ENCODE measurements at places on chromosomes 6 and 20.

DNA sequence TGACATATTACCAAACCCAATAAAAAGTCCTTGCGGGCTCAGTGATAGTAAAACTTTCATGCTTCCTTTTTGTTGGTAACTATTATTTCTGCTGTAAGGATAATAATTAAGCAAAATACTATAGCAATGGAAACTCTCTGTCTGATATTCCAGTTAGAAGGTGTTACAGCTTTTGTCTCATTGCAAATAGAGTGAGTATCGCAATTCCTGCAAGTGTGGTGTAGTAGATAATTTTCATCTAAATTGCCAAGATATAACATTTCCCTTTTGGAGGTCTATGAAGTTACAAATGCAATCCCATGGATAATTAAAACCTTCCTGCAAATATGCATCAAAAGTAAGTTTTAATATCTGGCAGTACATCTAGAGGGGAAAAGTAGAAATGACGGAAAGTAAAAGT is 88.7 kb upstream of the CD93 start:
- no peak for DNase-seq

- peak; percentile 57 for DNase-seq
Measured at GRCh38 chr6:84967389-84967788, 203.0 kb upstream of the TBX18 start.

GRCh38 chr20:57821935-57822334 is 112.1 kb upstream of the PMEPA1 start:
- no peak for DNase-seq

GRCh38 chr20:17655865-17656479 is 26.1 kb downstream of the RRBP1 start:
- no peak for DNase-seq

DNA sequence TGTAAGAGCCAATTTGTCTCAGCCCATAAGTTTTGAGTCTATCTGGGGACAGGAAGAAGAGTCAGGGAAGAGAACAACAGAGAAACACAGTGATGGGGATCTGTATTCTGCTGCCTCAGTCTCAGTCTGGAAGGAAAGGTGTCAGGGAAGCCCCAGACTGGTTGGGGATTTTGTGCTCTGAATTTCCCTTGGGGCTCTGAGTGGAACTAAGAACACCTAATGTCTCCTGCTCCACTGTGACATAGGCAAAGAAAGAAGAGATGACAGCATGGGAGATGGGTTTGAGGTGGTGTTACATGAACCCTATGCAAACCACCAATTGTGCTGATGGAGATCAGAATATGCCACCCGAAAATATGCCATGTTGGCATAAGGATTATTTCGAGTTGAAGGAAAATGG is 139.5 kb upstream of the MYLIP start:
- no peak for DNase-seq

DNA sequence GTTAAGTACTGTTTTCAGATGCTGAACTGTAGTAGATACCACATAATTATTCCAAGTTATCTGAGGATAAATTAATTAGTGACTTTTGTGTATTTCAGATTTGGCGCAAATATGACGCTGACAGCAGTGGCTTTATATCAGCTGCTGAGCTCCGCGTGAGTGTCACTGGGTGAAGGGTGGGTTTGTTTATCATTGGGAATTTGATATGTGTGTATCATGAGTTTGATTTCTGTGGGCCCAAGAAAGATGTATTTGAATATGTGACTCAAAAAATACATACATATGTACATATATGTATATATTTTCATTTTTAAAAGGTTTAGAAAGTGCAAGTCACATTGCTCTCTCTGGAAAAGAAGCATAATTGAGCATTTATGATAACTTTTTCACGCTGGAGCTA is 17.4 kb downstream of the SCGN start:
- peak; percentile 4 for DNase-seq

GRCh38 chr20:63379296-63379695 is 18.1 kb upstream of the CHRNA4 start:
- DNase-seq: no peak

DNA sequence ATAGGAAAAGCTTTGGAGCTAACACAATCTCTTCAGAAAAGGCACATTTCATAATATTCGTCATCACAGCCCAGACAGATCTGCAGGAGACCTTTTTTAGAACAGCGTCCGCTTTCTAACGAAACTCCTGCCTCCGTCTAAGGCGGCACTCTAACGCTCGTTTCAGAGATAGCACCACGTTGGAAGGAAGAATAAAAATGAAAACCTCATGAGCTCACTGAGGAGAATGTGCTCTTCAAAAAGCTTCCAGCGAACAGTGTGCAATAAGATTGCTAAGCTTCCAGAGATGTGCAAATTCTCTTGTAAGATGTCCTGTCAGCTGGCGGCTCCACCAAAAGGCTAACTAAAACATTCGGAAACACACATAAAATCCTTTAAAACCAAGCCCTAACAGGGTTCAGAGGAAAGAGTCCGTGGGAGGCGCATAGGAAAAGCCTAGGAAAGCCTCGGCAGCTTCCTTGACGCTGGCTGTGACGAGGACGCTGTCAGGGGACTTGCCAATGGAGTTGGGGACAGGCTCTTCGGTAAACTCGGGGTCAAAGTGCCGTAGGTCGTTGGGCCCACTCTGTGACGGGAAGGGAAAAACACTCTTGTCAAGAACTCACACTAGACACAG is 117.6 kb upstream of the SLC2A12 start:
- no peak for DNase-seq

DNA sequence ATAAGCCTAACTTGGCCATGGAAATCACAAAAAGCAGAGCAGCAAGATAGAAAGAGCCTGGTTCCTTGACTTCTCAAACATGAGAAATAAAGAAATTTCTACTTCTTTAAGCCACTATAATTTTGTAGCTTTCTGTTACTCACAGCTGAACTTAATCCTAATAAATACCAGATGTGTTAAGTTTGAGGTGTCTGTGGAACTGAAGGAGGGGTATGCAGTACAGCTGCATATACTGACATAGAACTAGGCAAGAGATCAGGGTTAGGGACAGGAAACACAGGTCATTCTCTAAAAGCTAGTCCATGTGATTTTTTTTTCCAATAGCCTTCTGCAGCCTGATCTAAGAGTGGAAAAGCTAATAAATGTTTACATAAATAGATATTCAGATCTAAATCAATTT is 123.9 kb downstream of the COL12A1 start:
- no peak for DNase-seq

GRCh38 chr20:48769069-48769983 is 58.5 kb downstream of the PREX1 start:
- DNase-seq: peak; percentile 39

GRCh38 chr6:280775-281468 is 11.4 kb upstream of the DUSP22 start:
- DNase-seq: no peak

GRCh38 chr20:48600470-48600945 is 227.3 kb downstream of the PREX1 start:
- DNase-seq: no peak

DNA sequence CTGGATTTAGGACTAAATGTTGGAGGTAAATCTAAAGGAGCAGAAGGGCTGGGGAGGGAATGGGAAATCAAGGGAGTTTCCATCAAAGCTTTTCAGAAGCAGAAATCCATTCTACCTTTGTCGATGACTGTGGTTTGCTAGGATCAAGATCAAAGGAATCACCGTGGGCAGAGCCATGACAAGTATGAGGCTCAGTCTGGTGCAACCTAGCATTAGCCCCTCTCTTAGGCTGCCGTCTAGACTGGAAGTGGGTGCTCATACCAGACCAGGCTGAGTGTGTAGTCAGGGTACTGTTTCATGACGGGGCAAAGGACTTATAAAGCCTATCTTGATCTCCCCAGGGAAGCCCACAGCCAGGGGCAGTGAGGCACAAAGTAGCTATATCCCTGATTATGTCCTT is 120.5 kb downstream of the BMP2 start:
- no peak for DNase-seq

- DNase-seq: no peak
Measured at GRCh38 chr6:150634176-150634963, 34.7 kb downstream of the PLEKHG1 start.

- DNase-seq: no peak
Measured at GRCh38 chr20:20547221-20547875, 165.1 kb downstream of the RALGAPA2 start.

DNA sequence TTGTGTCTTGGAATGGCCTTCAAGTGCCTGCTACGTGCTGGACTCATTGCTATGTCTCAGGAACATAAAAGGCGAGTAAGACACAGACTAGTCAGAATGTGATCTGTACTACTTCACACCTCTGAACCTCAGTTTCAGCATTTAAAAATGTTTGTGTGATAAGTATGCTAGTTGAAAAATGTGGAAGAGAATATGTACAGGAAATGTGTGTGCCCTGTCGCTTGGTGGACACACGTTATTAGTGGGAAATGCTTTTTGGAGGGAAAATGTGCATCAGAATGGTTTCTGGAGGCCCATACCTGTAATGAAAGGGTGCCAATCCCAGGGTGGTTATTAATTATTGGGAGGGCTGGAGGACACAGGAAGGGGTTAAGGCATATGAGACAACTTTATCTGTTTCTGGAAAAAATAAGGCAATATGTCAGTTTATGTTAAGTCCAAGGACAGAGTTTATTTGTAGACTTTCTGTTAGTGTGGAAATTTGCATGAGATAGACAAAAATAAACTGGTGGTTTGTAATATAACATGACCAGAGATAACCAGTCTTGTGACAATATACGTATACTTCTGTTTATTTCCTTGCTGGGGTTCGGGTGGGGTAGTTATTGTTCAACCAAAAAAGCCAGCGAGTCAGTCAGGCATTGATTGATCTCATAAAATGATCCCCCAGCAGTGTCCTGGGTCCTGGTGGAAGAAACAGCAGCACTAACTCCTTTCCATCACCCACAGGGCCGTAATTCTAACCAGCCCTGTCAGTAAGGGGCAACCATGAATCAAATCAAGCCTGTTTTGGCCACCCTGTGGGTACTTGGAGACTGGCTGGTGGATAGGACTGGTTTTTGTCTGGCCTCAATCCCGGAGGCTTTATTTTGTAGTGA is 117.9 kb downstream of the JARID2 start:
- no peak for DNase-seq

GRCh38 chr20:33554914-33555420 is 65.1 kb downstream of the CBFA2T2 start:
- DNase-seq: peak; percentile 97

- DNase-seq: no peak
Measured at GRCh38 chr6:118708744-118709143, 57.4 kb upstream of the CEP85L start.

DNA sequence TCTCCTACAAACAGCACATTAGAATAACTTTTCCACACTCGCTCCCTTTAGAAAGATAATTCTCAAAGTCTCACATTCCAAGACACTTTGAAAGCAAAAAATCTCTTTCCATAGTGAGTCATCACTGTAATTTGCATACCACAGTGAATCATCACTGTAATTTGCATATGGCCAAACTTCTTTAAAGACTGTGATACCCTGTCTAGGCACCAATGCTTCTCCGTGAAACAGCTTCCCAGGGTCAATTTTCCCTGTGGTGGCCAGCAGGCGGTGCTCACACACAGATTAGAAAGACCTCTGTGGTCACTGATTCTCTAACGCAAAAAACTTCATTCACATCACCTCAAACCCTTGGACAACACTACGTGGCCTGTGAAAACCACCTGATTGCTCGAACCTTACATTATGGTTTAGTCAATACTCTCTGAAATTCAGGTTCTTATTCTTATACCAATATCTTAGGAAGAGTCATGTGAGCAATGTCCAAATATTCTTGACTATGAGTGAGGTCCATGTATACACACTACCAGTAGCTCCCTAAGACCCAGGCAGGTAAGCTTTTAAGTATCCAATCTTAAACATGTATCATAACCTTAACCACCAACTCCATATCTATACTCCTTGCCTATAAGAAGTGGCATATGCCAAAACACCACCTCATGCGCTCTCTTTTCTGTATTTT is 78.5 kb upstream of the PHACTR1 start:
- peak; percentile 48 for DNase-seq

DNA sequence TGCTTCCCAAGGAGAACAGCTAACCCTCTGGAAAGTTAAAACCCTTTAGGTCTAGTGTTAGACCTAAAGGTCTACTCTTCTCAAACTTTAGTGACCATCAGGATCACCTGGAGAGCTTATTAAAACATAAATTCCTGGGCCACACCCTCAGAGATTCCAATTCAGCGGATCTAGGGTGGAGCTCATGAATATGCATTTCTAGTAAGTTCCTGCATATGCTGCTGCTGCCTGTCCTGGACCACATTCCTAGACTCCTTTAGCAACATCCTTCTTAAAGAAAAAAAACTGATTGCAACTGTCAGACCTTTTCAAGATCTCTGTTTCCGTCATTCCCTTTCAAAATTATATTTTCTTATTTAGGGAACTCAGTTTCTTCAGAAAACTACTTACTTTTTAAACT is 31.2 kb downstream of the SNAP25 start:
- DNase-seq: no peak

DNA sequence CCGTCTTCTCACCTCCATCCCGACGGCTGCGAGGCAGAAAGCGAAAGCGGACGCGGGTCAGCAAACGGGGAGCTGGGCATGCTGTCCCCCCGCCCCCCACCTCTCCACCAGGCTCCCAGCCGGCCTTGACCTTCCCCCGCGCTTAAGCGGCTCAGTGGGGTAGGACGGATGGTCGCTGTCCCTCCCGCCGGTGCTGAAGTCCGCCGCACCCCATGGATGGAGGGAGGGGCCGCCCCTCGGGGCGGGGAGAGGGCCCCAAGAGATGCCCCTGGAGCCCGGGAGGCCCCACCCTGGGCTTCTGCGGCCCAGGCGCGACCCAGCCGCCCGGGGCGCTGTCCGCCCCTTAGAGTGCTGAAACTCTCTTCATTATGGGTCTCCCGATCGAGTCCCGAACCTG is at the start of gene KCNB1:
Gene KCNB1 (minus strand): TSS at position 48 of the 397 bp plus-strand sequence. CDS start 188 bp downstream, outside the sequence.
- DNase-seq: no peak

- no peak for DNase-seq
Measured at GRCh38 chr6:131645846-131646245, 8.7 kb downstream of the ENPP3 start.

GRCh38 chr6:163288066-163288465 is 126.5 kb upstream of the QKI start:
- DNase-seq: no peak

- no peak for DNase-seq
Measured at GRCh38 chr6:38350942-38351341, 288.8 kb downstream of the BTBD9 start.

- no peak for DNase-seq
Measured at GRCh38 chr20:43658723-43659419, 8.0 kb upstream of the MYBL2 start.

DNA sequence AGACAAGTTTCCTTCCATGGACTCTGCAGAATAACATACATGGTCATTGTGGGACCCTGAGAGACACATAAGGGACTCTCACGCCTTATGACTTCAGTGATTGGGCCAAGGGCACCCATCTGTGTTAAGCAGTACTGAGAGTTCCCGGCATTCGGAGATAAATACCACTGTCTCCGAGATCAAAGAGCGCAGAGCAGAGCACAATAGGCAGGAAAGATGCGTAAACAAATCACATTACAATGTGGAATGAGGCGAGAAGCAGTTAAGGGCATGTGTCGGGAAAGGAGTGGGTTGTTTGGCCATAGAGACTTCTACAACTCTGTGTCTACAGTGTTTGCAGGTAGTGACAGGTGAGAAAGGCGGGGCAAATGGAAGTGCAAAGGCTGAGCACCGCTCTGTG is 57.6 kb downstream of the NRSN1 start:
- DNase-seq: no peak

All from NCI-H2081 (cell line).